ENCODE measurements at places on chromosomes 6 and 20. TPM values are rescaled to one million over a fixed set of nuclear protein-coding genes. Genes with fewer than 3 reads are reported as not detected.
A peak's percentile ranks its signal among the peaks of the same experiment; 100 is the strongest.

DNA sequence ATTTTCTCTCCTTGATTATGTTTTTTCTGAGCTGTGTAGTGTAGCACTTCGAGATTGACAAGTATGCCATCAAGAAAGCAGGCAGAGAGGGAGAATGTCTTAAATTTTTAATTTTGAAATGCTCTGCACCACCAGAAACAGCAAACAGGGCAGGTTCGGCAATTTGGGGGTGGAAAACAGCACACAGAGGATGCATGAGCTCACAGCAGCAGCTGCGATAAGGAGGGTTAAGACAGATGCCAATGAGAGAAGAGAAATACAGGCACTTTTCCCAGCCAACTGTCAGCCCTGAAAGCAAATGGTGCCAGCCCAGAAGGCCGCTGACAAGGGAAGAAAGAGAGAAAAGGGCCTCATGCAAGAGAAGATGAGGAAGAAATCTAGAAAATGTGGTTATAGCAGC is 15.1 kb upstream of the SNRPB2 start:
- H3K36me3 ChIP-seq: no peaks in the 10 kb centered on the region
- H3K4me3 ChIP-seq: no peak overlapping the region
- no peaks in the 10 kb centered on the region for H3K4me1 ChIP-seq
- no peak for DNase-seq
- peaks cover 2% of the 10 kb centered on the region for H3K27me3 ChIP-seq

- no peaks in the 10 kb centered on the region for H3K36me3 ChIP-seq
- no peaks in the 10 kb centered on the region for H3K27me3 ChIP-seq
- H3K4me1 ChIP-seq: no peaks in the 10 kb centered on the region
- DNase-seq: no peak
- H3K27ac ChIP-seq: no peak overlapping the region
These were observed 70.7 kb upstream of the INSM1 start for GRCh38 chr20:20297181-20297580.

DNA sequence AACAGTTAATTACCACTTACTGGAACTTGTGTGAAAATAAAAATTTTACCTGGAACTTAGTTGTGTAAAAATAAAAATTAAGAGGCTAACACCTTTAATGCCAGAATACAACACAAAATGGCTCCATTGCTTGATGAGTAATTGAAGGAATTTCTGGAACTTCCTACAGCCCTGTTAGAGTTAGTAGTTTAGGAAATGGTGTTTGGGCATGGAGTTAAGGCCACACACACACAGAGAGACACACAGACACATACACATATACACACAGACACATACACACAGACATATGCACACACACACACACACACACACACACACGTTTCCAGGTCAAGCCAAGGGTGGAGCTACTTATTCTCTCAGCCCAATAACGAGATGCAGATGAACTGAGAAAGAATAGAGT is 20.6 kb upstream of the CST3 start:
- DNase-seq: no peak
- H3K27me3 ChIP-seq: no peaks in the 10 kb centered on the region
- H3K27ac ChIP-seq: no peak overlapping the region
- H3K4me1 ChIP-seq: no peaks in the 10 kb centered on the region
- no peaks in the 10 kb centered on the region for H3K36me3 ChIP-seq
- H3K4me3 ChIP-seq: no peak overlapping the region

DNA sequence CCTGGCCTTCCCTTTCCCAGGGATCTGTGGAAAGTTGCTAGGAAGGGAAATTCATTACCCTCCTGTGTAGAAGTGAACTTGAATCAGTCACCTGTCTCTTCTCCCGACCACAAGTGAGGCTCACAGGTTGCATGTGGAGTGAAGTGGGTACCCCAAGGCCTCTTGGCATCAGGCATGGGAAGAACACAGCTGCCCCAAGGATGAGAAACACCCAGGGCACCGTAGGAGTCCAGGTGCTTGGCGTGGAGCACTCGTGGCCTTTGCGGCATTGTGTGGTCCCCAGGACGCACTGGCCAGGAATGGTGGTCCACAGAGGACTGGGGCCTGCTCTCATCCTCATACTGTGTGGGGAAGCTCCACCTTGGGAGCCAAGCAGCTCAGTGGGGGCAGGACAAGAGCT is 47.5 kb upstream of the VSX1 start:
- no peaks in the 10 kb centered on the region for H3K36me3 ChIP-seq
- H3K27me3 ChIP-seq: no peaks in the 10 kb centered on the region
- no peak for DNase-seq
- H3K4me3 ChIP-seq: no peak overlapping the region

DNA sequence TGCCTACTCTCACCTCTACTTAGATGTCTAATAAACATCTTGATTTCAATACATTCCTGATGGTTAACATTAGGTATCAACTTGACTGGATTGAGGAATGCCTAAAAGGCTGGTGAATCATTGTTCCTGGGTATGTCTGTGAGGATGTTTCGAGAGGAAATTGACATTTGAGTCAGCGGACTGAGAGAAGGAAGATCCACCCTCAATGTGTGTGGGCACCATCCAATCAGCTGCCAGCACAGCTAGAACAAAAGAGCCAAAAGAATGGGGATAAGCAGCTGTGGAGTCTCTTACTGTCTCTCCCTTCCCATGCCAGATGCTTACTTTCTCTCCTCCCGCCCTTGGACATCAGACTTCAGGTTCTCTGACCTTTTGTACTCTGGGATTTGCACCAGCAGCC is 128.6 kb upstream of the HS3ST5 start:
- no peak overlapping the region for H3K27ac ChIP-seq
- no peaks in the 10 kb centered on the region for H3K36me3 ChIP-seq

DNA sequence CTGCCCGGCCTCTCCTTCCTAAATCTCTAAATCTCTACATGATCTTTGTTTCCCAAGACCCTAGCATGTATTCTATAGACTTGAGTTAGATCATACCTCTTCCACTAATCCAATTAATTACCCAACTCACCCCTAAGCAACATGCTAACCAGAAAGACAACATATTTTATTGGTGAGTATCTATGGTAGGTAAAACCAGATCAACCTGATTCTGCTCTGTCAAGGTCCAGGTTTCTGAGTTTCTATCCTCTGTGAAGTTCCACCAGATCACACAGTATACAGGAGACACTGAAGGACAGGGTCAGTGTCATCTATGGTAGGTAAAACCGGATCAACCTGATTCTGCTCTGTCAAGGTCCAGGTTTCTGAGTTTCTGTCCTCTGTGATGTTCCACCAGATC is 363.2 kb upstream of the MARCKS start:
- H3K27ac ChIP-seq: no peak overlapping the region
- DNase-seq: no peak
- no peaks in the 10 kb centered on the region for H3K36me3 ChIP-seq
- no peaks in the 10 kb centered on the region for H3K27me3 ChIP-seq

DNA sequence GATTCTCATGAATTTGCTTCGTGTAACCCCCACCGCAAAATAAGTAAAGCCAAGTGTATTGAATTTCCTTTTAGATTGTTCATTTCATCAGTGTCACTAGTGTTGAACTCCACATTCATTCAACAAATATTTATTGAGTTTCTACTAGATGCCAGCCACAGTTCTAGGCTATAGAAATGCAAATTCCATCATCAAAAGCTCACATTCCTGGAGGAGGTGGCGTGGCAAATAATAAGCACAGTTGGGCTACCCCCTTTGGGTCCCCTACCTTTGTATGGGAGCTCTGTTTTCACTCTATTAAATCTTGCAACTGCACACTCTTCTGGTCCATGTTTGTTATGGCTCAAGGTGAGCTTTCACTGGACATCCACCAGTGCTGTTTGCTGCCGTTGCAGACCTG is 12.7 kb upstream of the ME1 start:
- H3K4me3 ChIP-seq: no peak overlapping the region
- no peaks in the 10 kb centered on the region for H3K27me3 ChIP-seq
- H3K4me1 ChIP-seq: no peaks in the 10 kb centered on the region

- DNase-seq: peak; percentile 21
- no peaks in the 10 kb centered on the region for H3K36me3 ChIP-seq
- no peak overlapping the region for H3K4me3 ChIP-seq
- H3K27ac ChIP-seq: no peak overlapping the region
- no peaks in the 10 kb centered on the region for H3K27me3 ChIP-seq
These were observed 60.0 kb upstream of the PBOV1 start for GRCh38 chr6:138278326-138278725.

DNA sequence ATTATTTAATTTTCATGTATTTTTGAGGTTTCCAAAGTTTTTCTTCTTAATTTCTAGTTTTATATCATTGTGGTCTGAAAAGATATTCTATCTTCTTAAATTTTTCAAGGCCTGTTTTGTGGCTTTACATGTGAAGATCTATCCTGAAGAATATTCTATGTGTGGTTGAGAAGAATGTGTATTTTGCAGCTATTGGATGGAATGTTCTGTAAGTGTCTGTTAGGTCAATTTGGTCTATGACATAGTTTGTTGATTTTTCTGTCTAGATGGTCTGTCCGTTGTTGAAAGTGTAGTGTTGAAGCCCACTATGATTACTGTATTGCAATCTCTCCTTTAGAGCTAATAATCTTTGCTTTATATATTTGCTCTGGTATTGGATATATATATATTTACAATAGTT is 125.7 kb downstream of the CRYBG1 start:
- no peak overlapping the region for H3K27ac ChIP-seq
- no peaks in the 10 kb centered on the region for H3K36me3 ChIP-seq
- no peak for DNase-seq
- H3K4me1 ChIP-seq: peaks cover 22% of the 10 kb centered on the region
- H3K4me3 ChIP-seq: no peak overlapping the region
- no peaks in the 10 kb centered on the region for H3K27me3 ChIP-seq

DNA sequence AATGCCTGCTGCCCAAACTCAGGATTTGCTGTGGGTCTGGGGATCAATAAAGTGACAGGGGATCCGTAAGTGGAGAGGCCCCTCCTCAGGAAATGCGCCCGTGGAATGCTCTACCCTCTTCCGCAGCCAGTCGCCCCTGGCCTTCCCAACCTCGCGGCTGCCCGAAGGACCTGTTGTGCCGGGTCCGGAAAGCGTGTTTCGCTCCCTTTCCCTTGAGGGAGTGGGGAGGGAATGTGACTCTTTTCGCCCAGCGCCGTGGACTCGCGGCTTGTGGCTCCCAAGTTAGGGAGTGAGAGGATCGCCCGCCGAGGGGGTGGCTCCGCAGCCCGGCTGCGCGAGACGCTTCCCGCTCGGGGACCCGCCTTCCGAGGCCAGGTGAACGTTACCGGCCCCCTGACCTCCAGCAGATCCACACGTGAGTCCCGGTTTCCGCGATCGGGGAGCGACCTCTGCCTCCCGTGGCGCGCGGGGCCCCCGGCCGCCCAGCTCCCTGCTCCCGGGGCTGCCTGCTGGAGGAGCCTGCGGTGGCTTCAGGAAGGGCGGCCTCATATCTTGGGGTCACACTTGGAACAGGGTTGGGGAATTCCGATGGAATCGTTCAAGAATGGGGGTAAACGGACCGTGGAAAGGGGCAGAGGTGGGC is 666 bp downstream of the TPD52L1 start:
- no peaks in the 10 kb centered on the region for H3K27me3 ChIP-seq
- peak overlapping the region; percentile 55 for H3K27ac ChIP-seq
- H3K4me3 ChIP-seq: peak overlapping the region; percentile 83
- peaks cover 6% of the 10 kb centered on the region for H3K36me3 ChIP-seq
- H3K4me1 ChIP-seq: peaks cover 17% of the 10 kb centered on the region

DNA sequence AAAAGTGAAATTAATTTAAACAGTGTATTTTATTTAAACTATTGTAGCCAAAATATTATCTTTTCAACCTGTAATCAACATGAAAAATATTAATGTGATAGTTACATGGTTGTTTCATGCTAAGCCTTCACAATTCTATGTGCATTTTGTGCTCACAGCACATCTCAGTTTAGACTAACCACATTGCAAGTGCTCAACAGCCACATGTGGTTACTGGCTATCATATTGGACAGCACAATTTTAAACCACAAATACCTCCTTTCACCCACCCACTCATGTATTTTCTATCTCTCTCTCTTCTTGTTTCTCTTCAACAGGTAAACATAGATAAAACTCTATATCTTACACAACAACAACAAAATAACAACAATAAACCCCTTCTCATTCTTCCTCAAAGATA is 12.5 kb upstream of the HS3ST5 start:
- no peak overlapping the region for H3K4me3 ChIP-seq
- peaks cover 89% of the 10 kb centered on the region for H3K27me3 ChIP-seq
- H3K27ac ChIP-seq: no peak overlapping the region
- H3K36me3 ChIP-seq: no peaks in the 10 kb centered on the region
- no peak for DNase-seq

DNA sequence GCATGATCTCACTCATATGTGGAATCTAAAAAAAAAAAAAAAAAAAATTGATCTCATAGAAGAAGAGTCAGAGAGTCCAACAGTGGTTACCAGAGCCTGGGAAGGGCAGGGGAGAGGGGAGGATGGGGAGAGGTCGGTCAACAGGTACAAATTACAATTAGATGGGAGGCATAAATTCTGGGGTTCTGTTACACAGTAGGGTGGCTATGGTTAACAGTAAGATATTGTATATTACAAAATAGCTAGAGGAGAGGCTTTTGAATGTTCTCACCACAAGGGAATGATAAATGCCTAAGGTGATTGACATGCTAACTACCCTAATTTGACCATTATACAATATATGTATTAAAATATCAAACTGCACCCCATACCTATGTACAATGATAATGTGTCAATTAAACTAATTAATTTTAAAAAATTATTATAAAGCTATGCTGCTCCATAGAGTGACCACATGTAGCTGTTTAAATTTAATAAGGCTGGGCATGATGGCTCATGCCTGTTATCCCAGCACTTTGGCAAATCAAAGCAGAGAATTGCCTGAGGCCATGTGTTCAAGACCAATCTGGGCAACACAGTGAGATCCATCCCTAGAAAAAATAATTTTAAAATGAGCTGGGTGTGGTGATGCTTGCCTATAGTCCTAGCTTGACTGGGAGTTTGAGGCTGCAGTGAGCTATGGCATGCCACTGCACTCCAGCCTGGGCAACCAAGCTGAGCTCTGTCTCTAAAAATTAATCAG is 70.9 kb downstream of the SNX5 start:
- H3K4me3 ChIP-seq: no peak overlapping the region
- H3K27me3 ChIP-seq: no peaks in the 10 kb centered on the region

DNA sequence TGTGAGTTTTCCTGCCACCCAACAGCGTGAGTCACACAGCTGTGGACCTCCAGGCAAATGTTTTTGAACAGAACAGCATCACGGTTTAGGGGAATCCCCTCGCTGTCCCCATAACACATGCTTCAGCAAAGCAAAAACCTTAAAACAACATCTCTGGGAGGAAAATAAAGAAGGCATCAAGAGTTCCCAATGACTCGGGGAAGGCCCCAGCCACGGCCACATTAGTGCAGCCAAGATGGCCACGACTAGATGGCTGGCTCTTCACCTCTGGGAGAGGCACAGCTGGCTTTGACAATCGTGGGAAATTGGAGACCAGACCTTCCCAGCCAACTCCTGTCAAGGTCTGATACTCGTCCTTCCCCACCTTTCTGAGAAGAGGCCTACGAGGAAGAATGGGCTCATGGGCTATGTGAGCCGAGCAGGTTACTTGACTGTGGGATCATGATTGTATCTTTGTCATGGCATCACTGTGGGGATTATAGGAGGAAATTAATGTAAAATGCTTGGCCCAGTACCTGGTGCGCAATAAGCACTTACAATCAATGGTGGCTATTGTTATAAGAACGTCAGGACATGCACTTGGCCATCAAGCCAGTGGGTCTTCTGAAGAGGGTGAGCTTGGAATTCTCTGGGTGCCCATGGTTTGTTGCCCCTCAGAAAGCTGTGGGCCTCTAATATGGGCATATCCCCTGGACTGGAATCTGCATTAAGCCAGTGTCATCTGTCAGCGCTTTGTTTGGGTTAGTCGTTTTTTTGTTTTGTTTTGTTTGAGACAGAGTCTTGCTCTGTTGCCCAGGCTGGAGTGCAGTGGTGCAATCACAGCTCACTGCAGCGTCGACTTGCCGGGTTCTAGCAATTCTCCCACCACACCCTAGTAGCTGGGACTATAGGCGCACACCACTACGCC is 43.6 kb downstream of the FGD2 start:
- DNase-seq: peak; percentile 94
- H3K4me1 ChIP-seq: peaks cover 17% of the 10 kb centered on the region
- peak overlapping the region; percentile 15 for H3K4me3 ChIP-seq
- no peaks in the 10 kb centered on the region for H3K36me3 ChIP-seq

The HDGFL1 gene
- total RNA-seq: not detected

The ELMO2 gene
- total RNA-seq: 31.7 TPM

The TGM2 gene
- total RNA-seq: 1.5 TPM

The SRMS gene
- 1.4 TPM for total RNA-seq
